ENCODE measurements at places on chromosomes 5 and 9.
A peak's percentile ranks its signal among the peaks of the same experiment; 100 is the strongest.

- no peak for DNase-seq
Observed at GRCh38 chr9:7401116-7401515, 398.5 kb downstream of the DMAC1 start.

DNA sequence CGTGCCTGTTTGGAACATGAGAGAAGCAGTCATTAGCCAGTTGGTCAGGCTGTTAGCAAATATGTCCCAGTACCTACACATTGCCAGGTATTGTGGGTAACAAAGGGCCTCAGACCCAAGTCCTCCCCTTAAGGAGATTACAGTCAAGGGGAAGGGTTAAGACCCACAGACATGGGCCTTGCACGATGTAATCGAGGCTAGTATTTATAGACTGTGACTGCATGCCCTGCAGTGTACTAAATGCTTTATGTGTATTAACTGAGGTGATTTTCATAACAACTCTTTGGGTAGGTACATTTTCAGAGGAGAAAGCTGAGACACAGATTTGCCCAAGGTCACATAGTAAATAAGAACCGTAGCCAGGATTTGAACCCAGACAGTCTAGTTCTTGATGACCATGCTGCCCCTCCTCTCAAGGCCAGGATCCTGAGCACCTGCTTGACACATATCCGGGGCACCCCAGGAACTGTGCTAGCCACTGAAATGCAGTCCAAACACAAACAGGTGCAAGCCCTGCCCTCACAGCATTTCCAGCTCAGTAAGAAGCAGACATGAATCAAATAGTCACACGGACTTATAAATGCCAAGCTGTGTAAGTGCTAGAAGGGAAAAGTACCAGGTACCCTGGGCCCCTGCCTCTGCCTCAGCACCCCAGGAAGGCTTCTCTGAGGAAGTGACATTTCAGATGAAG is 32.0 kb upstream of the GRPEL2 start:
- no peak for DNase-seq

- peak; percentile 19 for DNase-seq
Observed at GRCh38 chr5:88878976-88879375, 4.0 kb downstream of the MEF2C start.

DNA sequence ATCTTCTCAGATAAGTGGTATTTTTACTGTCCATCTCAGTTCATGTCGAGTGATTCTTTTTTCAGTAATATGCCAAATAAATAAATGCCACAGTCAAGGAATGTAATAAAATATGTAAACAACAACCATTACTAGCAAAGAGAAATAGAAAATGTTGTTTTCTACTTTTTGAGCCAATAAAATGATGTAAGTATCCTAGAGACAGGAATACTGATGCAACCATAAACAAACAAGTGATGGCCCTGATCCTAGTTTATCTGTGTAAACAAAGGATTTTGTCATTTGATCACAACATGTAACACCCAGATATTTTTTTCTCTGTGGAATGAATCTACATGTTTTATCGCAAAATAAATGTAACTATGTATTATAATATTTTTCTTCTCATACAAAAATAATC is 1852.8 kb downstream of the EFNA5 start:
- no peak for DNase-seq

DNA sequence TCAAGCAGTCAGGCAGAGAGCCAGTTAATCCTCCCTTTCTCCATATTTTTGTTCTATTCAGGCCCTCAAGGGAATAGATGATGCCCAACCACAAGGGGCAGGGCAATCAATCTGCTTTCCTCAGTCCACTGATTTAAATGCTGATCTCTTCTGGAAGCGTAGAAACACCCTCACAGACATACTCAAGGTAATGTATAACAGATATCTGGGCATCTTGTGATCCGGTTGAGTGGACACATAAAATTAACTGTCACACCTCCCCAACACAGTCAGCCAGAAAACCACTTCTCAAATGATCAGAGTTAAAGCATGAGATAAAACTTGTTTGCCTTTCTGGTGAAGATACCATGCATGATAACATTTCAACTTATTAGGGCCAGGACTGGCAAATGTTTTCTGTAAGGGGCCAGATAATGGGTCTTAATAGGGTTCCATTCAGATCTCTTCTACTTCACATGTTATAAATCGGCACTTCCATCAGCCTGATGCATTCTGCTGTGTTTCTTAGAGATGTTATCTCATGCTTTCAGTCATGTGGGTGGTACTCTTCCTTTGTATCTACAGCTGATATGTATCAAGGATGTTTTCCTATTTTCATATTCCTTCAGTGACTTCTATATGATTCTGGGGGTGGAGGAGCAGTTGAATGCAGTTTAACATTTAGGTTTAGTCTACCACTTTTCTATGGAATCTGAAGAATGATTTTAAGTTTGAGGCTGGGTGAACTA is 58.9 kb upstream of the CNTLN start:
- no peak for DNase-seq

- peak; percentile 65 for DNase-seq
Observed at GRCh38 chr9:123686131-123686828, 243.6 kb downstream of the DENND1A start.

DNA sequence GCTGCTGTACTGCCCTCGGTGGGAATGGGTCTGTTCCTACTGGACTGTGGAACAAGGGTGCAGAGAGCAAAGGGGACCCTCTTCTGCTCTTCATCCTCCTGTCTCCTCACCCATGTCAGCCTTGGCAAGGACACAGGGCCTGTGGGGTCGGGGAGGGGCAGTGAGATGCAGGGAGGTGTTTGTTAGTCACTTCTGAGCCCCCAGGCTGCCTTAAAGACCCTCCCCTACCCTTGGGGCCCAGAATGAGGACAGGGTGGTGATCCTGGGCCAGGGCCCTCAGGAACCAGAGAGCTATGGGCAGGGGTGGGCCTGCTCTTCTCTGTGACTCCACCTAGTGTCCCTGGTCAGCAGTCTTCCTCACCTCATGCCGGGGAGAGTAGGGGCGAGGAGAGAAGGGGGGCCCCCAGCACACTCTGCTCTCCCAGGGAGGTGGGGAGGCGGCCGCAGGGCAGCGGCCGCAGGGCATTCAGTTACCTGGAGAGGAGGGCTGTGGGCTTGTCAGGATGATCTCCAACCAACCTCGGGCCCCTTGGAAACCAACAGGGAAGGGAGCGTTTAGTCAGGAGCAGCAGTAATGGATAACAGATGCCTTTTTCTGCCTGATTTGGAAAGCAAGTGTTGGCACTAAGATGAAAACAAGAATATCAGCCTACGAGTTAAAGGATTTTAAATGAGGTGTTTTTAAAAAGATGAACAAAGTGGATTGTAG is 62.0 kb upstream of the GARNL3 start:
- no peak for DNase-seq

- DNase-seq: no peak
Observed at GRCh38 chr9:136622538-136622948, 40.2 kb upstream of the EGFL7 start.

- peak; percentile 85 for DNase-seq
Observed at GRCh38 chr9:110095161-110095595, 112.8 kb downstream of the C9orf152 start.

DNA sequence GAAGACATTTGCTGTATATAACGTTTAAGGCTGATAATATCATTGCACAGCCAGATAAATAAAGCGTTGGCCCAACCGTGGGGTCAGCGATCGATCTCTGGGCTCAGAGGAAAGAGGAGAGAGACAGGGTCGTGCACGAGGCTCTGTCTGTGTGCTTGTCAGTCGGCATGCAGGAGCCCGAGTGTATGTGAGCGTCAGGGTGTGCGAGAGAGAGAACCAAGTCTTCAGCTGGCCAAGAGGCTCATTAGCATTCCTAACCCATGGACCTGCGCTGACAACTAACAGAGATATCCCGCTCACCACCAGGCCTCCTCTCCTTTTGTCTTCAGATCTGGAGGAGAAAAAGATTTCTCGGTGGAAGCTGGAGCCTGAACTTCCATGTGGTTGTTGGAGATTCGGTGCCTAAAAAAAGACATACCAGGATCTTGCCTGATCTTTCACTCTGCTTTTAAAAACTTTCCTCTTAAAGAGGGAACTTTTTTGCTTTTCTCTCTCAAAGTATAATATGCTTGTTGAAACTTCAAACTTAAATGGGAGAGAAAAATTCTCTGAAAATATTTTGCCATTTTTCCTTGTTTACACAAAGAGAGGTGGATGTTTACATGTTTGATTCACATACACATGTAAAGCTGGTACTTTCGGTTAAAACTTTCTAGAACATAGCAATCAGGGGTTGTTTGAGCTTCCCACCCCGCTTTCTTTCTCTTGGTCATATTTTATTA is 16.5 kb downstream of the NR2F1 start:
- peak; percentile 91 for DNase-seq

DNA sequence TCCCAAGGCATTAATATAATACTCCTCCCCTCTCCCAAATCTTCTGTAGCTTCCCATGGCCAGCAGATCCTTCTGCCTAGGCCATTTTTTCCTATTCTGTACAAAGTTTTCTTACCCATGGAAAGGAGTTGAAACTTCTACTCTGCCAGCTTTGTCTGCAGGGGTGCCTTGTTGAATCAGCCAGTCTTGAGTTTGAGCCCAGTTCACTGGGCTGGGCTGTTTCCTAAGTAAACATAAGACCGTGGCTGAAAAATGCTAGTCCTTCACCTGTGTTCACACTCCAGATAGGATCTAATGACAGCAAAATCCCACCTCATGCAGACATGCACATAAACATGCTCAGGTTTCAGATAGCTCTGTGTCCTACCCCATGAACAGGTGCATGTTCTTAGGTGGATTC is 10.4 kb downstream of the TEX48 start:
- DNase-seq: no peak
